ENCODE measurements at places on chromosomes 16 and 17.

DNA sequence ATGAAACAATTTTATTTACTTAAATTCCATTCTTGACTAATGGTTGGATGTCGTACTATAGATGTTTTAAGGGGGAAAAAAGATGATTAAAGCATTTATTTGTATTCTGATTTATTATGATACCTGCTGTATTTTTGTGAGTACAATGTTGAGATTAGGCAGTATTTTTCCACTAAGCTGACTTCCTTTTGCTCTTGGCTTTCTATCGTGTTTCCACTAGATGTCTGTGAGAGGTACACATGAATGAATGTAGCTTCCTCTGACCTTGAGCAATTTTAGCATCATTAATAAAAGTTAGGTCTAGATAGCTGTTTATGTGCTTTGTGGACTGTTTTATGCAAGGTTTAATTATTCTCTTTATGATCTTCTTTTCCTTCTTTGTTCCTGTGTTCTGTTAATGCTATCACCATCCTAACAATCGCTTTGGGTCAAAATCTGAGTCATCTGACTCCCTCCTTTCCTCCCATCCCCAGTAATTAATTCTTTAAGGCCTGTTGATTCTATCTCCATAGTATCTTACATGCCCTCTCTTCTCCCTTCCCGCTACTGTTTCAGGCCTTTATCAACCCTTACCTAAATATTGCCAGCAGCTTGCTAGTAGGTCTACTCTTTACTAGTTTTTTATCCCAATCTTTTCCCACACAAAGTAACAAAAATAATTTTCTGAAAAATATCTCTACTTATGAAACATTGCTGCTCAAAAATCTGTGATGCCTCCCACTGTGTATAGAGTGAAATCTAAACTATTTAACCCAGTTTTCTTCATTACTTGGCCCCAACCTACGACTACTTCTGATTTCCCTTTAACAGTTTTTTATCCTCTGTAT, 76.0 kb downstream of the VMP1 start:
- no peak for DNase-seq

GRCh38 chr17:28282596-28282995, 36.4 kb upstream of the TMEM97 start:
- no peak for DNase-seq

DNA sequence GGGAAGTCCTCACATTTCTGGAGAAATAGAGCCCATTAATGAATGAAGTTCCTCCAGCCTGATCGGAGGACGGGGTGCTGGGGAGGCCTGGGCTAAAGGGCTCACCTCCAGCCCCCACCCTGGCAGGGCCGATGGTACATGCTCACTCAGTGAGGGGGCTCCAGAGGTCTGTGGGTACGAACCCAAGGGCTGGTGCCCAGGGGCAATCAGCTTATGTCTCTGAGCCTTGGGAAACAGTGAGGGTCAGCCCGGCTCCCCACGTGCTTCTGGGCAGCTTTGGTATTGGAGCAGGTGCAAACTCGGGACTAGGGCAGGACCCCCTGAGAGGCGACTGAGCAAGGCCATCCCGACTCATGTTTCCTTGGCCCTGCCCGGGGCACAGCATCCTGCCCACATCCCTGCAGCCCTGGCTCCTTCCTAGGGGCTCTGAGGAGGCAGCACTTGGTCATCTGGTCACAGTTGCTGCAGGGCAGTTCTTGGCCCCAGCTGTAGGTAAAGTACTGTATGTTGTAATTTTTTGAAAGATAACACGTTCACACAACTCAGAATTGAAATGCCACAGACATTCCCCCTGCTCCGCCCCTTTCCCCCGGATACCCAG, 969 bp upstream of the CETP start:
- DNase-seq = no peak

GRCh38 chr17:79224476-79224875, 149.9 kb downstream of the ENGASE start:
- DNase-seq = no peak

DNA sequence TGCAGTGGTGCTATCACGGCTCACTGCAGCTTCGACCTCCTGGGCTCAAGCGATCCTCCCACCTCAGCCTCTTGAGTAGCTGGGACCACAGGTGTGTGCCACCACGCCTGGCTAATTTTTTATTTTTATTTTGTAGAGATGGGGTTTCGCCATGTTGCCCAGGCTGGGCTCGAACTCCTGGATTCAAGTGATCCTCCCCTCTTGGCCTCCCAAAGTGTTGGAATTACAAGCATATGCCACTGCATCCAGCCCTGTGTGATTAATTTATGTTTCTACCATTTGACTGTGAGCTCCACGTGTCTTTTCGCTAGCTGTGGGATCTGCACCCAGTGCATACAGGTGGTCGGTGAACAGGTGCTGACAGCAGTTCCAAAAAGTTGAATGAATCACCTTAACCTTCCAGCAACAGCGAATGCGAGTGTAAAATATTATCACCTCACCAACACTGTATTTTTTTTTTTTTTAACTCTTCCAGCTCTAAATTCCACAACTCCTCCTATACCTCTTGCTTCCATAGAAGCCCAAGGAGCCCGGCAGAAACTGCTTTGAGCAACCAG, 484 bp upstream of the NUDT7 start:
- DNase-seq = no peak

- no peak for DNase-seq
Measured at GRCh38 chr16:86217891-86218270, 292.4 kb upstream of the FOXF1 start.

DNA sequence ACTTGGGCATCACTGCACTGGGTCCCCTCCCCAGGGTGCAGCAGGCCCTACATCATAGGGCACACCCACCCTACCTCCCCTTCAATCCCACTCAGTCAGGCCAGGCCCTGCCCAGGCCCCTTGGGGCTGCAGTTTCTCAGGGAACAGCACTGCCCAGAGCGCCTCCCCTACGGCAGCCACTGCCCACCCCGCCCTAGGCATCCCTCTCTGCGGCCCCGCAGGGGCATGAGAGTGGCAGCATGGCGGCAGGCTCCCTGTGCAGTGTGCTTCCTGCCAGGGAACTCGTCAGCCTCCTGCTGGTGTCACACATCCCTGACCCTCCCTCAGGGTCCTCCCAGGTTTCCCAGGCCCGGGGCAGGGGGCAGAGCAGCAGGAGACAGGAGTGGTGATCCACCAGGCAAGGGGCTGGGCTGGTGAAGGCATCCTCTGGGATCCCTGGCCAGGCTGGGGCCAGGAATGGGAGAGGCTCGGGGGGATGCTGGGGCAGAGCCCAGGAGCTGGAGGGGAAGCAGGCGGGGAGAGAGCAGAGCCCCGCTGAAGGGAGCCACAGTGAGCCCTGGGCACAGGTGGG, 16.2 kb upstream of the BAHCC1 start:
- no peak for DNase-seq

Data from vagina (tissue), 2 donors.